ENCODE measurements at places on chromosomes 6 and 20.

- DNase-seq: no peak
Observed at GRCh38 chr6:101980924-101981323, 587.4 kb downstream of the GRIK2 start.

DNA sequence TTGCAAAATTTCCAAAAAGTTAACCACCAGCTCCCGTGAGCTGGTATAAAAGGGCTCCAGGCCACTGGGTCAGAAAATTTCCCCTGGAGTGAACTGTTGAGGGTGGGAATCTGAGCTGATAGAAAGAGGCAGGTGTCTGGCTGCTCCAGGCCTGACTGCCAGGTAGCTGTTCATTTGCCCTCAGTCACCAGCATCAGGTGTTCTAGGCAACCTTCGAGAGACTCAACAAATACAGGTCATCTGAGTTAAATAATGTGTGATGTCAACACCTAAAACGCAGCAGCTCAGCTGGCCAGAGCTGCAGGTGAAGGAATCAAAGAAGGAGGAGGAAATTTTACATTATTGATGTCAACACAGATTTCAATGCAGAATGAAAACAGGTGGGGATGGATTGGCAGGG lies 46.7 kb downstream of the KCNK5 start:
- DNase-seq: no peak

GRCh38 chr6:113304116-113304515 lies 553.0 kb upstream of the MARCKS start:
- DNase-seq: no peak

- DNase-seq: no peak
Observed at GRCh38 chr20:54726687-54727300, 251.4 kb downstream of the DOK5 start.

- no peak for DNase-seq
Observed at GRCh38 chr6:134680021-134680420, 269.9 kb downstream of the ALDH8A1 start.

GRCh38 chr6:158313989-158314388 lies 1.7 kb downstream of the TULP4 start:
- DNase-seq: no peak

DNA sequence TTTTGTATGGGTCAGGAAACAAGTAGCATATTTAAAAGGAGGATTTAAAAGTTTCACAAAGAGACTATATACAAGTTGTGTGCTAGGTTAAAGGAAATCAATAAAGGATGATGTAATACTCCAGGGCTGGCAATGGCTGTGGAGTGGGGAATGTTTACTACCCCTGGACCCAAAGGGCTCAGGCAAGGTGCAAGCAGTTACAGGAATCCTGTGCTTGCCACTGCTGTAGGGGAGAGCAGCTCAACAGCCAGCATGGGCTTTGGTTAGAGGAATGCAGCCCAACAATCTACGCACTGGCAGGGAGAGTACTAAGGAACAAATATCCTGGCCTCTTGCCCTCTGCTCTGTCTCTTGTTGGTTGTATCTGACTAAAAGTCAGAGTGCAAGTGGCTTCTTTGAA lies 1642.2 kb downstream of the KHDRBS2 start:
- DNase-seq: no peak

GRCh38 chr20:47204008-47204849 lies 152.3 kb downstream of the ZMYND8 start:
- no peak for DNase-seq

GRCh38 chr6:41780551-41781365 lies at the start of gene PRICKLE4:
PRICKLE4 (plus strand) TSS chr6:41780782; CDS start chr6:41783474, 2,692 bp downstream.
- no peak for DNase-seq

- DNase-seq: no peak
Observed at GRCh38 chr6:106469882-106470281, 109.4 kb downstream of the CRYBG1 start.

GRCh38 chr6:13931797-13932402 lies 7.1 kb downstream of the RNF182 start:
- DNase-seq: no peak

DNA sequence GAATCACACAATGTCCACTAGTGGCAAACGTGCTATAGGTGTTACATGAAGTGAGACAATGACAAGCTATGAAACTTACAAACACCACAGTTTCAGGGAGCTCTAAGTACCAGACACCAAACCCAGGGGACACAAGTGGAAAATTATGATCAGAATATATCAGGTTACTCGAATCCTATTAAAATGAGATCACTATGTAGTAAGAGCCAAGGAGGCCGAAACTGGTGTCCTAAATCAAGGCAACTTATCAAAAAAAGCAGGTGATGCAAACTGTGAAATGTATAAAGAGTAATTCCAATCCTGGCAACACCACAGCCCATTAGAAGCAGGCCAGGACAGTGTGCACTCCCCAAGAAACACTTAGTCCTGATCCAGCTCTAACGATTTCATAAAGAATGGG lies 100.3 kb downstream of the ARHGAP18 start:
- no peak for DNase-seq

DNA sequence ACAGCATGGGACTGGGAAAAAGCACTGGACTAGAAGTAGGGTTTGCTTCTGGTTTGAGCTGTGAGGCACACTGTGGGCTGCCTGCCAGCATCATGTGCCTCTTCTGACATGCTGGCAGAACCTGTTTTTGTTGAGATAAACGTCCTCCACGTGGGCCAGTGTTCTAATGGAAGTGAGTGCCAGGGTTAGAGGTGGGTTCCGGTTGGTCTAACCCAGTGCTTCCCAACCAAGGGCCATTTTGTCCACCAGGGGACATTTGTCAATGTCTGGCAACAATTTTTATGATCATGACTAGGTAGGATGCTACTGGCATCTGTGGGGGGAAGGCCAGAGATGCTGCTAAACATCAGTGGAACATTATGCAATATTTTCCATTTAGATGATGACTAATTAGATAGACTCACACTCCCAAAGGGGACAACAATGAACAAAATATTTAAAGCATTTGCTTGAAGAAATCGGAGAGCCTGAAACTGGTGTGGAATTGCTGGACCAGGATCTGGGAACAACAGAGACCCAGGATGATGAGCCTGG lies 7.8 kb upstream of the APMAP start:
- DNase-seq: no peak

DNA sequence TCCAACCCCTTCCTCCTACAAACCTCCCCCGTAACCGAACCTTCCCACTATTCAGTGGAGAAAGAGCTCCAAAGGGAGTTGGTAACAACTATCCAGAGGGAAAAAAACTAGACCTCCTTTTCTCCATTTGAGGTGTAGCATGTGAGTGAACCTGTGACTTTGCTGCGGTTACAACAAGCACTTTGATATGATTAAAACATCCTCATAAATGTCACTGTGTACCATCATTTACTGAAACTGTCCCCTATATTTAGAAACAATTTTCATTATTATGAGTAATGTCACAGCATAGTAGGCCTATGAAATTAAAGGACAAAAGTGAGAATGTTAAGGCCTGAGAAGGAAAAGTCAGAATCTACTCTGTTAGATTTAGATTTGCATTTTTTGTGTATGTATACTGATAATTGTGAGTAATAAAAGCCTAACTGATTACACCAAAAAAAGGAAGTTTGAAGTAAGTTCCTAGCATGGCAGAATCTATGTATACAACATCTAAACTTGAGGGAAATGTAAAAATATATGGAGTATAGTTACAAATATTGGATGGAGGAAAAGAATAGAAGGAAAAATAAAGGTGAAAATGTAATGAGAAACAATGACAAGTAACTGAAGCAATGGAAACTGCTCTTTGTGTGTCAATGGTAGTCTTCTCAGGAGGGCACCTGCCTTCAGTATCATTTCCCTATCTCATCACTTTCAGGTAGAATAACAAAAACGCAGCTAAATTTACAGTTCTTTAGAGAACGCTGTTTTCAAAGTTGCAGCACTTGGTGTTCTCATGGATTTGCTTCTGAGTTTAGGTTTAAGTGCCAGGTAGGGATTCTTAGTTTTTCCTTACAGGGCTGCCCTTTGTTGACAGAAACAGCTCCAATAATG lies 145.9 kb downstream of the IMPG1 start:
- no peak for DNase-seq

DNA sequence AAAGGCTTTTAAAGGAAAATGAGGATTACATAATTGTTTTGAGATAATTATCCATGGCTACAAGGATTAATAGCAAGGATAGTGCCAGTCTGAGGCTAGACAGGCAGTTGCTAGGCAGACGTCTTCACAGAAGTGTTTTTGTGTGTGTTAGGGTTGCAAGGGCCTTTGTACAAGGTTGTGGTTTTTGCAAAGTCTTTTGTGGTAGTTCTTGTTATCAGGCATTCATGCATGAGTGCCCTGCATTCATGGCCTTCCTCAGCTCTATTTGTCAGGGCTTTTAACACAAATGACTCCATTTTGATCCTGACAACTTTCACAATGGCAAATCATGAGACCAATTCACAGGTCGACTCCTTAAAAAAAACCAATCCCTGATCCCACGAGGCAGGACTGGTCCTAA lies 68.1 kb upstream of the TXNDC5 start:
- DNase-seq: no peak

DNA sequence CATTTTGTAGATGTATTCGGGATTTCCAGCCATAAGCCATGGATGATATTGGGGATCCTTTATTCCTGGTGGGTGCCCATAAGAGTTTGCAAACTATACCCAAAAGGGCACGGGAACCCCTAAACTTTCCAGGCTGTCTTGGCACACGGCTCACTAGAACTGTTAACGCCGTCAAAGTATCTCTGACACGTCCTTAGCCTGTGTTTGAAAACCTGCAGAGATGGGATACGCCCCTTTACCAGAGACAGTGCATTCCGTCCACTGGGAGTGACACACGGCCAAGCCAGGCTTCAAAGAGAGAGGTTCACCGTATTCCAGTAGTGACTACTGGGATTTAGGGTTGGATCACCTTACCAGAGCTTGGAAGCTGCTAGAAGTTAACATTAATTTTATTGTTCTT lies 95.0 kb downstream of the THBS2 start:
- DNase-seq: no peak

- no peak for DNase-seq
Observed at GRCh38 chr6:53547166-53547810, 2.4 kb upstream of the GCLC start.

DNA sequence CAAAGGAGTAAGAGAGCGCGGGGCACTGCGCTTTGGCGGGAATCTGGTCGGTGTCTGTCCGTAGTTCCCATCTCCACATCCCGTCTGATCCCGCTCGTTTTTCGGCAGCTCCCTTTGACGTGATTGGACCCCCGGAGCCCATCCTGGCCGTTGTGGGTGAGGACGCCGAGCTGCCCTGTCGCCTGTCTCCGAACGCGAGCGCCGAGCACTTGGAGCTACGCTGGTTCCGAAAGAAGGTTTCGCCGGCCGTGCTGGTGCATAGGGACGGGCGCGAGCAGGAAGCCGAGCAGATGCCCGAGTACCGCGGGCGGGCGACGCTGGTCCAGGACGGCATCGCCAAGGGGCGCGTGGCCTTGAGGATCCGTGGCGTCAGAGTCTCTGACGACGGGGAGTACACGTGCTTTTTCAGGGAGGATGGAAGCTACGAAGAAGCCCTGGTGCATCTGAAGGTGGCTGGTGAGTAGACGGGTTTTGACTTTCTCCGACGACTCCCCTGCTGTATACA lies 1.4 kb downstream of the BTN1A1 start:
- DNase-seq: peak; percentile 4

- DNase-seq: no peak
Observed at GRCh38 chr20:58650181-58650775, 805 bp upstream of the STX16 start.

DNA sequence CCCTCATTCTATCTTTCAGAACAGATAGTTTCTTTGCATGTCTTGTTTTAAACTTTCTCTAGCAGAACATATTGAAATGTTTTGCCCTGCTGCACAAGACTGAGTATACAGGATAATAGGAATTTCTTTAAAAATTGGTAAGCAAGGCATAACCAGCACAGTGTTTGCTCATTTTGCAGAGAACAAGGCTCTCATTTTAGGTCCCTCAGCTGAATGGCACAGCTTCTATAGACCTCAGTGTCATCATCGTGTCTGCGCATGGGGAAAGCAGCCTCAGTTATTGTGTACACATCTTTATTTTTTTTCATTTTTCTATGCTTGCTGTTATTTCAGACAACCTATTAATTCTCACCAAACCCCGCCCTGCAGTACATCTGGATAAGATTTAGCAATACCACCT lies 35.7 kb downstream of the TTI1 start:
- no peak for DNase-seq

DNA sequence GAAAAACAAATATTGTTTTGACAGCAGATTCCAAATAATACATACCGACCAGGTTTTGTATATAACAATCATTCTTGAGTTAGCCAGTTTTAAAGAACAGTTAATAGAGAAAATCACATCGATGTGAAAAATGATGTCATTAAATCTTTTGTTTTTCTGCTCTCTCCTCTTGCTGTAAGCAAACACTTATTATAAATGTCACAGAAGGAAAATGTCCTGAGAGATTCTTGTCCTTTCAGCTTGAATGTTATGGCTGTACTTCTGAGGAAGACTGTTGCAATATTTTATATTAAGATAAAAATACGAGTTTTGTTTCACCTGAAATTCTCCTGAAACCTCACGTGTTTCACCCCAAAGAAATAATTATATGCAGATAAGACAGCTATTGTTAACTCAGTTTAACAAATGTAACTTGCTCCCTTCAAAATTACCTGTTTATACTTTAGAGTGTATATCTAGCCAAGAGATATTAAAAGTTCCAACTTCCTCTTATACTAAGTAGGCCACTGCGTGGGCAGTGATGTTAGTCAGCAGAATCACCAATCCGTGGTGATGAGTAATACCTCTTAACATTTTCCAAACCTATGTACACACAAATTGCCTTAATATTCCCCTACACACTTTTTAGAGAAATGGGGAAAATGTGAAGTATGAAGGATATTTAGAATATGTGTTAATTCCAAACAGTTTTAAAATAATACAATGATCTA lies 1111.4 kb upstream of the CITED2 start:
- no peak for DNase-seq

DNA sequence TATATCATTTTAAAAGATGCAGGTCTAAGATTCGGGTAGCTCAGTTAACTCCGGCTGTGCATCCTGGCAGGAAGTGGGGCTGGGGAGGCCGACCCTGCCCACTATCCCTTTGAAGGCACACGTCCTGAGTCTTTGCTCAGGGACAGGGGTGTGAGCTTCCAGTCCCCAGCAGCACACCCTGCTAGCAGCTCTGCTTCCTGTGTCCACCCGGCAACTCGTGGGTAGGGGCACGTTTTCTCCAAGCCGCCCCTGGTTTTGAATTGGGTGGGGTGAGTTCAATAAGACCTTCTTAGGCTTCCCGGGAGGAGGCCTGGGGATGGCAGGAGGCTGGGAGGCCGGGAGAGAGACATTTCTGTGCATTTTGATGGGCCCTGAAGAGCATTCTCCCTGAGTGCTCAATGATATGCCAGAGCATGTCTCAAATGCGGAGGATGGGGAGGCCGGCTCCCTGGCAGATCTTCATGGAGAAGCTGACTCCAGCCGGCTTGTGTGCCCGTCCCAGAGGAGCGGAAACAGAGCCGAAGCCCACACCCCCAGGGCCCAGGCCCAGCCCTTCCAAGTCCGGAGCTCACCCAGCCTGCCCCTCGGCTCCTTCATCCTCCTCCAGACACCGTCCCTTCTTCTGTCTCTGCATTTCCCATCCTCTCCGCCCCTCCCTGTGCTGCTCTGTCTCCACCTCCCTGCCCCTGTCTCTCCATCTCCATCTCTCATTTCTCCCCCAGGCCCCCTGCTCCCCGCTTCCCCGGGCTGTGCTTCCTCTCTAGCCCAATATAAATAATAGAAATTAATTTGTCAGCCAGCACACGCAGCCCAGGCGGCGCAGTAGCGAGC lies 36.3 kb upstream of the ZFAND3 start:
- DNase-seq: no peak

- no peak for DNase-seq
Observed at GRCh38 chr6:32112431-32112980, 3.4 kb upstream of the TNXB start.

- no peak for DNase-seq
Observed at GRCh38 chr6:162063666-162064065, 663.9 kb downstream of the PRKN start.

- no peak for DNase-seq
Observed at GRCh38 chr6:27694547-27694874, 217.7 kb downstream of the OR2B2 start.

All from activated CD4-positive, CD25-positive, alpha-beta regulatory T cell (primary cell).